ENCODE measurements at places on chromosomes 3 and 15.

DNA sequence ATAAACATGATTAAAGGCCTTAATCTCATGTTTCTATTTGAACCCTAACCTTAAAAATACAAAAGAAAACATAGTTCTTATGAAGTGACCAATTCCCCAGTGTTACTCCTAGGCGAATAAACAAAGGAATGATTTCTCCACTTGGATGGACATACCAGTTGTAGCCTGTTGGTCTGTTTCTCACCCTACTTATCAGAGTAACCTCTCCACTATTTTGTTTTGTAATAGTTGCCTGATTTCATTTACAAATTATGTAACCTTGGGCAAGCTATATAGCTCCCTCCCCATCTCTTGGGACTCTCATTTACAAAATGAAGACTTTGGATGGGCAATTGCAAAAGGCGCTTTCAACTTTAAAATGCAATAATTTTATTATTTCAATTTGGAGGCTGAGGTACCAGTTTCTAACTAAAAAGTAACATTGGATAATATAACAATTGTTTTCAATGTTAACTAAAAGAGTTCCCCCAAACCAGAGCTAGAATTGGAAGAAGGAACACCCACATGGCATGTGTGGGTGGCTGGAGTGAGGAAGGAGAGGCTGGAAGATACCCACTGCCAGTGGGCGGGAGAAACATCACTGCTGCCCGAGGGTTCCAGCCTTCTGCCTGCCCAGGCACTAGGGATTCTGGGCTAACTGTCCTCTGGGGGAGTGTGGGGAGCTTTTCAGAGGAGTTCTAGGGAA, 74.2 kb downstream of the RFTN1 start:
- no peak for DNase-seq

- no peak for DNase-seq
Observed at GRCh38 chr15:66290518-66290917, 2.9 kb upstream of the DIS3L start.

GRCh38 chr15:72491768-72492167, 17.6 kb downstream of the ARIH1 start:
- no peak for DNase-seq

DNA sequence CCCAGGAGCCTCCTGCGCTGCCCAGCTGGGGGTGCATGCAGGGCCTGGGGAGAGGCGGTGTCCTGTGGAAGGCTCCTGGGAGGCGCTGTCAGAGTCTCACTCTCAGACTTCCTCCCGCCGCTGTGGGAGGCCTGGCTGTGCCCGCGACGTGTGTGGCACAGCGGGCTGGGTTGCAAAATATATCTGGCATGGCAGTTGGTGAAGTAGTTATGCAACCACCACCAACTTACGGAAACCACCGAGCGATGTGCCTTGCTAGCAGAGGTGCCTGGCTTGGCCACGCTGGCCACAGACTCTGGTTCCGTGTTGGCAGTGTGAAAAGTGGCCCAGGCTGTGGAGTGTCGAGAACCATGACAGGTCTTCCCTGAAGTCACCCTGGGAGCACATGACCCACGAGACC, 30.6 kb upstream of the GATA2 start:
- DNase-seq, result no peak

DNA sequence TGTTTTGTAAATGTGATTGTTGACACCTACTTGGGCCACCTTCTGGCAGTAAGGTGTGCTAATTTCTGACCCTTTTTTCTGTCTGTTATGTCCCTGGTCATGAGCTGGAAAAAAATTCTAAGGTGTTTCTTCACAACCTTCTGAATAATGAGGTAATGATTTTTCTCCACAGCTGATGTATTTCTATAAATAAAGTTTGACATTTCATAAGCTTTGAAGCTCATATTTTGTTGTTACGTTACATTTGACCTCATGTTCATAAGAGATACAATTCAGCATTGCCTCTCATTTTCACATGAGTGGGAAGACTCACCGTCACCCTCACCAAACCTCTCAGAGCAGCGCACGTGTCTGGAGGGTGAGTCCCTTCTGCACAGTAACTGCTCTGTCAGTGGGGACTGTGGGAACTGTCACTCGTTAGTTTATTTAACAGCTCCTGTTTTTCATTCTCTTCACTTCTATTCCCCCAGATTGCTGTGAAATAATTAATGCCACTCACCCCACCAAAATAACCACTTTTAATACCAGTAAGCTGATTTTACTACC, 140.9 kb downstream of the PLCL2 start:
- DNase-seq, result peak; percentile 7

DNA sequence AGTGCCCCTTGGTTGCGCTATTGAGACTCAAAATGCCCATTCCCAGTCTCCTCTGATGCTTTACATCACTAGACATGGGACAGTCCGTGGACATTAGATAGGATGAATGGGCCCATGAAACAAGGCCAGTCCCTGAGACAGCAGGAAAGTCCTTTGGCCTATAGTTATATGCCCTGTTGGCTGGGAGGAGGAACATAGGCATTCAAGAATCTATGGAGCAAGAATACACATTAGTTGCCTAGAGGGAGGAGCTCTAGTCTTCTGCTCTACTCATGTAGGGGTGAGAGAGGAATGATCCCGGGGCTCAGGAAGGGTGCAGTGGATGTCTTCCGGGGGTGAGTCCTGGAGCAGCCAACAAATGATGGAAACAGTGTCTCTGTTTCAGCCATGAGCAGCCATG, 58.0 kb upstream of the LRTM1 start:
- no peak for DNase-seq

GRCh38 chr3:38153221-38153620, 12.1 kb upstream of the OXSR1 start:
- DNase-seq, result no peak

GRCh38 chr3:14935592-14936345, 11.6 kb upstream of the NR2C2 start:
- DNase-seq, result no peak

GRCh38 chr3:37588758-37589157, 272.9 kb upstream of the CTDSPL start:
- no peak for DNase-seq

- DNase-seq, result no peak
Observed at GRCh38 chr3:126436826-126437717, 38.6 kb downstream of the ZXDC start.

- DNase-seq, result no peak
Observed at GRCh38 chr3:48069339-48069738, 53.1 kb upstream of the MAP4 start.

DNA sequence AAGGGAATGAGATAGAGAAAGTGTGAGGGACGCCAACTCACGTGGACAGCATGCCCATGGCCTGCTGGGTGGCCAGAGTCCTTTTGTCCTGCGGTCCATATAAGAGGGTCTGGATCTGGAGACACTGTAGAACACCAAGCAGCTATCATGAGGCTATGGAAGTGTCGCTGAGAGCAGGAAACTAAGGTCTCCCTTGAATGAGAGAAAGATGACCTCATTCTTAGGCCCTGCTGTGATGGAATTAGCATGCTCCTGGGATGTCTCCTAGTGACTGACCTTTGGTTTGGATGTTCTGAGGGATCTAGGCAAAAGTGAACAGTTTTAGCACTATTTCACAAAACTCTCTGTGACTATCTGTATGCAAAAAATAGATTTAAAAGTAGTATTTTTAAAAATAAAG, 34.4 kb downstream of the SYNM start:
- no peak for DNase-seq

GRCh38 chr3:15541371-15541770, 19.9 kb upstream of the COLQ start:
- DNase-seq, result no peak

GRCh38 chr3:185717627-185718402, 107.0 kb downstream of the IGF2BP2 start:
- no peak for DNase-seq

DNA sequence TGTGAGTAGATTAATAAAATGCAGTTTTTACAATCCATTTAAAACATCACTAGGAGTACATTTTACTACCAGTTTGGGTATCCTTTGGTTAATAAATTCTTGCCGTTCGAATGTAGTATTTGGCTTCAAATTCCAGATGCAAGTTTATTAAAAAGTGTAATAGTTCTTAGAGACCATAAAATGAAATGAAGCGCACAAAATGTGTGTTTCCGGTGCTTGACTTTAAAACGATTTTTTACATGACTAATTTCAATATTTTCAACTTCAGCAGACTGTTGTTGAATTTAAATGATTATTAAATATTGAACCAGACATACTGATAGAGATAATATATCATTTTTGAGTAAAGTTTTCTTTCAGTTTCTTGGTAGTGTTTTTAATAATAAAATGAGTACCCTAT, 138.4 kb upstream of the NAALADL2 start:
- DNase-seq, result no peak

DNA sequence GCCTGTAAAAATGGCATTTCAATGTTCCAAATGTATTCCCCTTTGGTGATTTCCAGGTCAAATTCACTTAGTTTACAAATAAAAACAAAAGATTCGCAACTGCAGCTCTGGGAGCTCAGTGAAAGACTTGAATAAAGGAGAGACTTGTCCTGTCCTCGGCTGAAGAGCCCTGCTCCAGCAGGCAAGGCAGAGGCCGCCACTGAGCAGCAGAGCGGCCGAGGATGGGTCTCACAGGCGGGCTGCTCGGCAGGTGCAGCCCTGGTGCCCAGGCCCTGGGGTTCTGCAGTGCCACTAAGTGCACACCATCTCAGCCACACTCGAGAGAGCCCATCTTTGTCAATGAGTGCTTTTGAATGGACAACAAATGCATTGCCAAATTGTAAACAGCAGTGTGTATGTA, 856.2 kb downstream of the AGBL1 start:
- no peak for DNase-seq

GRCh38 chr3:148211725-148212124, 486.0 kb upstream of the AGTR1 start:
- no peak for DNase-seq

DNA sequence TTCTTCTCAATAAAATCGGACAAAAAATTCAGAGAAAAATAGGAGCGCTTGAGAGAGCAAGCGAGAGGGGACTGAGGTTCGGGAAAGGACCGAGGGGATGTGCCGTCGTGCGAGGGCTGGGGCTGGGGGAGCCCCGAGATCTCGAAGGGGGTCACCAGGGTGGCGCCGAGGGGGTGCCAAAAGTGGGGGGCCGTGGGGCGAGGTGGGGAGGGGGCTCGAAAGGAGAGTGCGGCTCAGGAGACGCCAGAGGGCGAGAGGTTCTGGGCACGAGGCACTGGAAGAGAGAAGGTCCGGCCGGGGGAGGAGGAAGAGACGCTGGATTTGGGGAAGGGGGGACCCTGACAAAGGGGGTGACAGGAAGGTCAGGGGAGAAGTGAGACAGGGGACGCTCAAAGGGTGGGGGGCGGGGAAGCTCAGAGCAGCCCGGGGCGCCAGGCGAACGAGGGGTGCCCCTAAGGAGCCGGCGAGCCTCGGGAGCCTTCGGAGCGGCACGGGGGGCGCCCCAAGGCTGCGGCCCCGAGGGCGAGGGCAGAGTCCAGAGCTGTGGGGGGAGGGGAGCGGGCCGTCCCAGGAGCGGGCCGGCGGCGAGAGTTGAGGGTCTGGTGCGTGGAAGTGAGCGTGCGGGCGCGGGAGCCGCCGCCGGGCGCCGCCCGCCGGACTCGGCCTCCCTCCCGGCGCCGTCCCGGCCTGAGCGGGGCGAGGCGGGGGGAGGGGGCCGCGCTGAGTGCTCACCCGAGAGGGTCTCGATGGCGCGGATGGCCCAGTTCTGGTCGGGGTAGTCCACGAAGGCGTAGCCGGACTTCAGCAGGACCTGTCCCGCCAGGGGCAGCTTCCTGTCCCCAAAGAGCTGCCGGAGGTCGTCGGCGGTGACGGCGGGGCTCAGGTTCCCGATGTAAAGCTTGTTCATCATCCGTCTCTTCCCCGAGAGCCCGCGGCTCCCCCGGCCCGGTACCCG, 514 bp downstream of the IGF2BP2 start:
- DNase-seq, result no peak

- no peak for DNase-seq
Observed at GRCh38 chr3:105829871-105830622, 38.8 kb downstream of the CBLB start.

- DNase-seq, result no peak
Observed at GRCh38 chr15:70597056-70597603, 166.2 kb downstream of the UACA start.

GRCh38 chr3:153192327-153192726, 30.3 kb downstream of the RAP2B start:
- DNase-seq, result no peak

DNA sequence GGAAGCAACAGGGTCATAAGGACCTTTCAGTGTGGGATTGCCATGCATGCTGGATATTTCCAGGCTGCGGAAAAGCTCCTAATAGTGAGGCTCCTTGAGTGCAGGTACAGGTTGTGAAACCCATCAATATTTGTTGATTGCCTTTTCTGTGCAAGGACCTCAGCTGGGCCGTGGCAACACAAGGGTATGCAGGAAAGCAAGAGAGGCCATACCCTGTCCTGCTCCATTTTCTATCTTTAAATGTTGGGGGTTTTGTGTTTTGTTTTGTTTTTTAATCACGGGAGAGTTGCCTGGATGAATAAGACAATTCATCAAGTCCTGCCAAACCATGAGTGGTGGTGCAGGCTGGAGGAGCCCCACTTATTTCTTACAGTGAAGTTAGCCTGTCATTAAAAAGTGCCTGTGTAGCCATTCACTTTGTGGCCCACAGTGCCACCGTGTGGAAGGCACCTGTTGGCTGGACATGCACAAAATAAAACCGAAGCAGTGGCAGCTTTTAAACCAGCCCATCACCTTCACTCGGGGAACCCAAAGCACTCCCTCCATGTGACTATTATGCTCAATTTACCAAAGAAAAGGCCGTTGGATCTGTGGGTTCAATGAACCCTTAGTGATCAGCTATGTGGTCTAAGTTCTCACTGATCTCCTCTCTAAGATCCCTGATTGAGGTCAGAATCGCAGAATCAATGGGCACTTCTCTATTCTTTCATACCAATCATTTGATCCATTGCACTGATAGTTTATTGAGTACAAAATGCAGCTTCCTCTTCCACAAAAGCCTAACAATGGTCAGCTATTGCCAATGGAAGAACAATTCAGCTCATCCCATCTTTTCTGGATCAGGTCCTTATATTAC, 42.2 kb downstream of the CLDN18 start:
- no peak for DNase-seq

GRCh38 chr15:39631357-39631756, 50.5 kb downstream of the THBS1 start:
- DNase-seq, result peak; percentile 37

DNA sequence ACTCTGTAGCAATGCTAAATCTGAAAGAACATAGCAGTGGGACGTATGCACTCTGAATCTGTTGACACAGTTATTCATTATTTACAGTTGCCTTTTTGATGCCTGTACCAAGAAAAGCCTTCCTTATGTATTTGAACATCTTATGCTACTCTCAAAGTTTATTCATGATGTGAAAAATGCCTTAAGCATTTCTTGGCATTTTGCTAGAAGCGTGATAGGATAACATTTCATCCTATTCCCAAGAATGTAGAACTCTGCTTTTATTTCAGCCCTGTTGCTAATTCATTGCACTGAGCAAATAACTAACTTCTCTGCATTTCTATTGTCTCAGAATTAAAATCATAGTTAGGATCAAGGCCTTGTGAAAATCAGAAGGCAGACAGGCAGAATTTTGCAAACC, 105.5 kb downstream of the STRIT1 start:
- DNase-seq, result no peak

Measured in activated CD4-positive, alpha-beta T cell treated with anti-CD3 and anti-CD28 coated beads, Interleukin-2, amount 50 U/mL, for 24 hours (primary cell).